ENCODE measurements at places on chromosomes 12 and 14.

- DNase-seq, result peak; percentile 55
Observed at GRCh38 chr12:127925971-127926370, 341.0 kb upstream of the TMEM132C start.

GRCh38 chr12:53493610-53494391 lies 5.5 kb downstream of the MAP3K12 start:
- no peak for DNase-seq

DNA sequence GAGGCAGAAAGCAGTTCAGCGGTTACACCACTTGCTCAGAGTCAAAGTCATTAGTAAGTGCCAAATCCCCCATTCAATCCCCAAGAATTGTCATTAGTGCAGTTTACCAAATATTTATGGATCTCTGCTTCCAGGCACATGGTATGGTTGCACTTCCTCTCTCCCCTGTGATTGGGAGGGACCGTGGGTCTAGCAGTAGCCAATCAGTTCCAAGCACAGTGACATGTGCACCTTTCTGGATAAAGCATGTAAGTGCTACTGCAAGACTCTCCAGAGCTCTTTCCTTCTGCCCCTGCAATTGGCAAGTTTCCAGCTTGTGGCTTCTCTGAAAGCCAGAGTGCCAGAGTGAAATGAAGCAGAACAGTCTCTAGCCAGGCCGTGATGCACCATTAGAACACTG lies 85.3 kb upstream of the FLRT2 start:
- DNase-seq, result peak; percentile 41

GRCh38 chr14:58439476-58439875 lies 12.0 kb downstream of the KIAA0586 start:
- no peak for DNase-seq

DNA sequence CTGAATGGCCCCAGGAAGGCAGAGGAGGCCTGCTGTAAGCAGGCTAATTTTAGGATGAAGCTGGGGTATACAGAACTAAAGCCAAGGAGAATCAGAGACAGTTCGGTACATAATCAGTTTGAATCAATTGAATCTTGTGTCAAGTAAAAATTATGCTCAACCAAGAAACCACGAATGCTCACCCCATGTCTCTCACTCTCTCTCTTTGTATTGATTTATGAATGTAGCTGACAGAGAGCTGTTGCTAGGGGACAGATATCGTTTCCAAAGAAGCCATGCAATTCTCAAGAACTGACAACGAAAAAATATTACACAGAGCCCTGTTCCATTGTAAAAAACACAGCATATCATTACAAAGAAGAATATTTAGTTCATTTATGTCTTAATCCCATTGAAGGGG lies 151.1 kb upstream of the PKP2 start:
- DNase-seq, result no peak

GRCh38 chr12:34291426-34291901 lies 269.2 kb downstream of the ALG10 start:
- no peak for DNase-seq

DNA sequence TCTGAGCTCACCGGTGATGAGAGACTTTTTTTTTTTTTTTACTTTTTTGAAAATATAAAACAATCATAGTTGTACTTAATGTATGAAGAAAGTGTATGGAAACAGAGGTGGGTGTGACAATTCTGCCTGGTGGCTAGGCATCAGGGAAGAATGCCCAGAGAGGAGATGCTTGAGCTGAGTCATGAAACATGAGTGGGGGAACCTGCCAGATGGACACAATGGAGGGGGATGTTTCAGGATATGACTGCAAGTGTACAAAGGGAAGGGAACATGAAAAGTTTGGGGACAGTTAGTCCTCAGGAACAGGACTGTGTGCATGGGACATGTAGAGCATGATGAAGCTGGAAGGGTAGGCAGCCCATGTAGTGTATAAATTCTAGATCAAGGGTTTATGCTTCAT lies 274.2 kb upstream of the E2F7 start:
- DNase-seq, result peak; percentile 14

DNA sequence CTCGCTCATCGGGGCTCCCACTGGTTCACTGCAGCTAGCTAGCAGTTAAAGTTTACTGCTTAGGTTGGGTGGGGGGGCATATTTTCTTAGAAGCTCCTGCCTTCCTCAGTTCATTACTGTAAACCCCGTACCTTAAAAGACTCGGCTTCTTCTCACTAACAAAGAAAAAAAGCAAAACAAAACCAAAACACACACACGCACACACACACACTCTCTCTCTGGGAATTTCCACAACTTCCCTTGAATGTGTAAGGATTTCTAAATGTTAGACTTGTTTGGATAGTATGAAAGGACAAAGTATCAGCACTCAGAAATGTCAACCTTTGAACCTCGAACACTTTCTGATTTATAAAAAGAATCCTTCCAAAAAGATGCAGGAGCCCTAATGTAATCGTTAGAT lies 927 bp downstream of the PTHLH start:
- no peak for DNase-seq

- peak; percentile 53 for DNase-seq
Observed at GRCh38 chr12:84738481-84738972, 174.1 kb downstream of the SLC6A15 start.

DNA sequence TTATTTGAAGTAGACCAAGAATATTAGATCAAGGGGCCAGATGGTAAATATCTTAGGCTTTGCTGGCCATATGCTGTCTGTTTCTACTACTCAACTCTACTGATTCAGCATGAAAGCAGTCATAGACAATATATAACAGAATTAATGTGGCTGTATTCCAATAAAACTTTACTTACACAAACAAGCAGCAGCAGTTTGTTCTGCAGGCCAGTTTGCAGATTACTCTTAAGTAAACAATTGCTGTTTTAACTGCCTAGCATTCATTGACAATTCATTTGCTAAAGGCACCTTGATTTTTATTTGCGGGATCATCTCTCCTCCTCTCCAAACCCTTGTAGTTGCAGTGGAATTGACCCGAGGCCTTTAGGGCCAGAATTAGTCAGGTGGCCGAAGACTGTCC lies 94.1 kb upstream of the GARIN6 start:
- DNase-seq, result no peak

DNA sequence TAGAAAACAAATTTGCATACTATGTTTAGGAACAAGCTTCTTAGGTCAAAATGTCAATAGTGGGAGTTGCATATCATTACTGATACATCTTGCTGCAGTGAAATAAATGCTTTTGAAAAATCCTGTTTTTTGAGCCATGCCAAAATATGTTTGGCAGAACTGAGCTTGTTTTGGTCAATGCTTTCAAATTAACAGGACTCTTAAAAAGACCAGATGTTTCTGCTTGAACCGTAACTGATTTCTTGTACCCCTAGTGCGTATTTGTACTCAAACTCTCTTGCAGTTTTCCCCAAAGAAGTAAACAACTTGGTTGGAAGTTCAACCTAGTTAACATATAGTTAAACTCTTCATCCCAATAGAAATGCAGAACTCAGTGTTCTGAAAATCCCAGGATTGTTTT lies 3.4 kb downstream of the TRHDE start:
- no peak for DNase-seq

GRCh38 chr14:67892466-67893100 lies 73.0 kb downstream of the RAD51B start:
- no peak for DNase-seq

DNA sequence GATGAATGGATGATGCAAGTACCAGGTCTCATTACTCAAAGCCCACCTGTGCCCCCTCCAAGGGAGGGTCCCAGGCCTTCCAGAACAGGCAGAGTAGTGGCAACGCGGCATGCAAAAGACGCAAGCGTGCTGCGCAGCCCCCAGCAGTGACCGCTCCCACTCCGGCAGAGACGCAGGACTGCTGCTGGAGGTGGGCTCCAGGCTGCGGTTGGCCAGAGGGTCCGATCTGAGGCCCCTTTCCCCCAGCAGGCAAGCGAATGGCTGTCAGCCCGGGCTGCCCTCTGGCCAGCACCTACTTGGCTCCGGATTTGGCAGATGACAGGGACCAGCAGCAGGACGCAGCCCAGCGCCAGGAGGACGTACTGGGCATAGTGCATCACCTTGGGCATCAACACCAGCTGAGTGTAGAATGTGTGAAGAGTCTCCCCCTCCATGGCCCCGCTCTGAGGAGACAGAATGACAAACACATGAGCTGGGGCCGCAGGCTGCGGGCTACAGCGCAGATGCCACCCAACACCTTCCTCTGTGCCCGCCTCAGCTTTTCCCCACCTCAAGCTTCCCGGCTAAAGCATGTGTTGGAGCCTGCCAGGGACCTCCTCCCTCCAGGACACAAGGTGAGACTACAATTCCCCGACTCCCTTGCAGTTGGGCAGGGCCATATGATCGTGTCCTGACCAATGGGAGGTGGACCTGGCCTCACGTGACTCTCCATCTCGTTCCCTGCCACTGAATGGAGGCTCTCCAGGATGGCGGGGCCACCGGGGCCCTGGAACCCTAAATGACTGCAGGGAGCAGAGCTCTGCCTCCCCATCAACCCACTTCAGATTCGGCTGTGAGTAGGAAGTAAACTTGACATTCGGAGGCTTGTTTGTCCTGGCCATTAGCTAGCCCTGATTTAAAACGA lies 77.4 kb downstream of the SCARB1 start:
- DNase-seq, result peak; percentile 93

GRCh38 chr14:91005716-91006115 lies 54.7 kb downstream of the RPS6KA5 start:
- no peak for DNase-seq

- no peak for DNase-seq
Observed at GRCh38 chr12:77294016-77294415, 228.6 kb upstream of the E2F7 start.

GRCh38 chr12:38886931-38887330 lies 18.5 kb downstream of the CPNE8 start:
- no peak for DNase-seq

DNA sequence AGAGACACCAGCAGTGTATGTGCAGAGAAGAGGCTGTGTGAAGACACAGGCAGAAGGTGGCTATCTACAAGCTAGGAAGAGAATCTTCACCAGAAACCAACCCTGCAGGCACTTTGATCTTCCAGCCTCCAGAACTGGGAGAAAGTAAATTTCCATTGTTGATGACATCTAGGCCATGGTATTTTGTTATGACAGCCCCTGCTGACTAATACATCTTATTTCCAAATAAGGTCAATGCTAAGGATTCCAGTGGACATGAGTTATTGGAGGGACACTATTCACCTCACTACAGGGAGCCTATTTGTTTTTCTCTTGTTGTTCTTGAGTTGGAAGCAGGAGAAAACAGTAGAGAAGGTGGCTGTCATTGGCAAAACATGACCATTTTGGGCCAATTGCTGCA lies 88.5 kb upstream of the RIN3 start:
- peak; percentile 64 for DNase-seq

GRCh38 chr12:69052613-69053408 lies 119.8 kb upstream of the CPM start:
- peak; percentile 90 for DNase-seq

GRCh38 chr12:7512553-7512952 lies 9.0 kb upstream of the CD163 start:
- DNase-seq, result peak; percentile 98

GRCh38 chr14:94449930-94450329 lies 2.7 kb downstream of the SERPINA11 start:
- DNase-seq, result no peak

DNA sequence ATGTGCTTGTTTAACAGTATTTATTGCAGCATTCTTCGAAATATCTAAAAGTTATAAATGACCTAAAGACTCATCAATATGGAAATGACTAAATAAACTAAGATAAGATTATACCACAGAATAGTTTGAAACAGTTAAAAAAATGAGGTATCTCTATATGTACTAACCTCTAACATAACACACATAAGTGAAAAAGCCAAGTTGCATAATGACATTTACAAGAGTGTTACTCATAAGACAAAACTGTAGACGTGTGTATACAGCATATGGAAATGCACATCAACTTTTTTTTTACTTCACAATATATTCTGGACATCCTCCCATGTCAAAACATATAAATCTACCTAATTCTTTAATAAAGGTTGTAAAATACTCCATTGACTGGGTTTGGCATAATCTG lies 22.8 kb downstream of the CPM start:
- DNase-seq, result peak; percentile 51

DNA sequence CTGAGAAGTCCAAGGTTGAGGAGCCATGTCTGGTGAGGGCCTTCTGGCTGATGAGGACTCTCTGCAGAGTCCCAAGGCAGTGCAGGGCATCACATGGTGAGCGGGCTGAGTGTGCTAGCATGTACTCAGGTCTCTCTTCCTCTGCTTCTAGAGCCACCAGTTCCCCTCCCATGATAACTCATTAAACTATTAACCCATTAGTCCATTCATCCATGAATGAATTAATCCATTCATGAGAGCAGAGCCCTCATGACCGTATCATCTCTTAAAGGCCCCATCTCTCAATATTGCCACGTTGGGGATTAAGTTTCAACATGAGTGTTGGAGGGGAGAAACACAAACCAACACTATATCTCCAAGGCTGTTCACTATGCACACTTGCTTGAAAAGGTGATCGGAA lies 83.7 kb downstream of the TMEM30B start:
- no peak for DNase-seq

- no peak for DNase-seq
Observed at GRCh38 chr14:103339561-103339960, 5.5 kb downstream of the EIF5 start.

- no peak for DNase-seq
Observed at GRCh38 chr12:5571115-5571514, 139.2 kb downstream of the NTF3 start.
